ENCODE measurements at places on chromosomes 3 and 15.

GRCh38 chr3:87621667-87622066 is 345.3 kb upstream of the POU1F1 start:
- no peak for DNase-seq

DNA sequence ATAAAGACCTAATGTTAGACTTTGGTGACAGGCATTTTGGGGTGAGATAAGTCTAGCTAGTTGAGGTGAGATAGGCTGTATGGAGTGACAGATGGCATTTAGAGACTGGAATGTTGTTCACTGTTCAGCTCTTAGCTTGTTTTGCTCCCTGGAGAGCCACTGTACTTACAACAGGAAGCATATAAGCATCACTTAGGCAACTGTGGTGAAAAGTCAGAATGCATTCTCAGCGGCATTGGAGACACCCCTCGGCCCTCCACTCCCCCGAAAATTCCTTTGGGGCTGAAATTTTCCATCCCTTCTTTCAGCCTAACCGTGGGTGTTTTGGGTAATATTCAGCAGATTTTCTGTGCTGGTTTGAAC is 73.4 kb downstream of the SLCO3A1 start:
- no peak for DNase-seq

- no peak for DNase-seq
Observed at GRCh38 chr3:58973796-58974195, 76.0 kb downstream of the CFAP20DC start.

- no peak for DNase-seq
Observed at GRCh38 chr3:82085356-82085755, 323.9 kb upstream of the GBE1 start.

DNA sequence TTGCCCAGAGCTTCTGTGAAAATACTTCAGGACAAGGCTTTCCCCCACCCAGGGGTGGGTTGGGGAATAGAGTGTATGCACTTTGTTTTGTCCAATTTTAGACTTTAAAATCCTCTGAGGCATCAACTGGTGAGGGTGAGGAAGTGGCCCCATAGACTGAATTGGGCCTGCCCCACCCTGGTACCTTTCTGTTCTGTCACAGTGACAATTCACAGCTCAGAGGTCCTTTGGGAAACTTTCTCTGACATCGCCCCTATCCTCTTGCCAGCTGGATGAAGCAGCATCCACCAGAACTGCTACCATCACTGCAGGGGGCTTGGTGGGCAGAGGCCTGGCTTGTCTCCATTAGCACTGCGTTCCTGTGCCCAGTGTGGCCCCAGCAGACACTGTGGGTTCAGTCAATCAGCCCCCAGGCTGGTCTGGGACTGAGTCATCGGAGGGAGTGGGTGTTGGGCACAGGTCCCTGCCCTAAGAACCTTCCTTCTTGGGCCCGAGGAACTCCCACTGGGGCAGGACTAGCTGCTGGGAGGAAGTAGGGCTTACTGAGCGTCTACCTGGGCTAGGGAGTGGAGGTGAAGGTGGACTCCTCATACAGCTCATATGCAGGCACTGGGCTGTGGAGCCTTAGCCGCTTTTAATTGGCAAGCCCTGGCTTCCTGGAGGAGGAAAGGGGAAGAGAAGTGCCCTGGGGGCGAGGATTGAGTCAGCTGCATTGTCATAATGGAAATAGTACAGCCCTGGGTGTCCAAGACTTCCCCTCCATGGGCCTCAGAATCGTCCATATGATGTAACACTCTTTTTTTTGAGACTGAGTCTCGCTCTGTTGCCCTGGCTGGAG is 1.5 kb upstream of the PPM1M start:
- no peak for DNase-seq

GRCh38 chr3:50322386-50323091 is at the start of gene HYAL2:
Gene HYAL2 (minus strand): TSS chr3:50322745. CDS start chr3:50320489, 2,256 bp downstream.
- peak; percentile 65 for DNase-seq

- DNase-seq = no peak
Observed at GRCh38 chr15:86155551-86155950, 75.9 kb downstream of the AGBL1 start.

GRCh38 chr15:42359249-42359648 is at the start of gene CAPN3:
Gene CAPN3 (plus strand): TSS chr15:42359501. CDS start chr15:42359806, 305 bp downstream.
- no peak for DNase-seq

- no peak for DNase-seq
Observed at GRCh38 chr3:196932600-196932999, 9.7 kb downstream of the NCBP2 start.

DNA sequence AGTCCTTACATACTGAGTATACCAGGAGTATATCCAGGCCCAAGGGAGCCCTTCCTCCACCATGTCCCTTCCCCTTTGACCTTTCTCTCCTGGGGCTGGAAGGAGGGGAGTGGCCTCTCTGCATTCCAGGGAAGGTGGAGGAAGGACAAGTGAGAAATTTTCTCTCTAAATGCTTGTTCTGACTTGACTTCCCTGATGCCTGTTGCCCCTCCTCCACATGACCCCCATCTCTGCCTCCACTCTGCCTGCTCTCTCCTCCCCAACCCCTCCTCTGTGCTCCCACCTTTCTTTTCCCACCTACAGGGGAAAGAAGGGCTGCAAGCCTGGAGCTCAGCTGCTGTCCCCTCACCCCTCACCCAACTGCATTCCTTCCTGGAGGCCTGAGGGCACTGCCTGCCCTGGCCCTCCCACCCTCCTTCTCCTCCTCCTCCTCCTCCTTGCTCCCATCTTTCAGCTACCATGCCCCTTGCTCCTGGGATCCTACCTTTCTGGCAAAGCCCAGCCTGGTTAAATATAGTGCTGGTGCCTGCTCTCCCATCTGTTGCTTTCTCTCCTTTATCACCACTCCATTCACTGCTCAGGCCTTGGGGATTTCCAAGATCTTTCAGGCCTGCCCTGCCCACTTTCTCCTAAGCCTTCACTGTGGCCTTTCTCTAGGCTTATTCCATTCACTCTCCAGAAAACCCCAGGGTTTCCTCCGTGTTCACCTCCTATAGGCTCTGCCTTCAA is 8.5 kb upstream of the DAG1 start:
- peak; percentile 67 for DNase-seq

GRCh38 chr3:57556459-57557084 is 498 bp downstream of the PDE12 start:
- DNase-seq = no peak

DNA sequence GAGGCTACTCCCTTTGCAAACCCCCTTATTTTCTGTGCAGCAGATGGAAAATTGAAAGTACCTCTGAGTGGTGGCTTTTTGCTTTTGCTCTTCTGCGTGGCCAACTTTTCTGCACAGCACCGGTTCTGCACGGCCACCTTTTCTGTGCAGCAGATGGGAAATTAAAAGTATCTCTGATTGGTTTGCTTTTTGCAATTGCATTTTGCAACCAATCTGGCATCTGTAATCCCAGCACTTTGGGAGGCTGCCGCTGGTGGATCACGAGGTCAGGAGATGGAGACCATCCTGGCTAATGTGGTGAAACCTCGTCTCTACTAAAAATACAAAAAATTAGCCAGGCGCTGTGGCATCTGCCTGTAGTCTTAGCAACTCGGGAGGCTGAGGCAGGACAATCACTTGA is 79.5 kb upstream of the CHMP2B start:
- no peak for DNase-seq

DNA sequence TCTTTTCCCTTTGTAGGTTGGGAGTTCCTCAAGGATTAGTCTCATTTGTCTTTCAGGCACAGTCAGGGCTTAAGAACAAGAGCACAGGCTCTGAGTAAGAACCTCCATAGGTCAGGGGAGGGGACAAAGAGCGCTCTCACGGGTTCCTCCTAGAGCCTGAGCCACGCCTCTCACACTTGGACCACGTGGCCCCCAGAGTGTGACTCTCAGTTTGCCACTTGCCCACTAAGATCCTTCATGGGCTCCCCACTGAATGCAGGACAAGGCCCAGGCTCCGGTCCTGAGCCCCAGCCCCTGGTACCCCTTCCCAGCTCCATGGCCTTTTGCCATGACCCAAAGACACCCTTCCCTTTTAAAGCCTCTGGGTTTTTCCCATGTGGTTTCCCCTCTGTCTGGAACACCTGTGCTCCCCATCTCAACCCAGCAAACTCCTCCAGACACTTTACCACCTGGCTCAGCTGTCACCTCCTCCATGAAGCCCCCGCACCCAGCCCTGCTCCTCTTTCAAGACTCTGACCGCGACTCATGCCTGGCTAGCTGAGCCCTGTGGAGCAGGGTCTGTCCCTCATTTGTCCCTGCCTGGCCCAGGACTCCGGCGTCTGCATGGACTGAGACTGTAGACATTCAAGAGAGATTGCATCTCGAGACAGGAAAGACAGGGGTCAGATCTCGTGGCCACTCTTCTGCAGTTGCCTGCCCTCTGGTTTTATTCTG is 32.7 kb downstream of the IQSEC1 start:
- no peak for DNase-seq

GRCh38 chr3:45426161-45426560 is 37.8 kb downstream of the LARS2 start:
- peak; percentile 45 for DNase-seq

DNA sequence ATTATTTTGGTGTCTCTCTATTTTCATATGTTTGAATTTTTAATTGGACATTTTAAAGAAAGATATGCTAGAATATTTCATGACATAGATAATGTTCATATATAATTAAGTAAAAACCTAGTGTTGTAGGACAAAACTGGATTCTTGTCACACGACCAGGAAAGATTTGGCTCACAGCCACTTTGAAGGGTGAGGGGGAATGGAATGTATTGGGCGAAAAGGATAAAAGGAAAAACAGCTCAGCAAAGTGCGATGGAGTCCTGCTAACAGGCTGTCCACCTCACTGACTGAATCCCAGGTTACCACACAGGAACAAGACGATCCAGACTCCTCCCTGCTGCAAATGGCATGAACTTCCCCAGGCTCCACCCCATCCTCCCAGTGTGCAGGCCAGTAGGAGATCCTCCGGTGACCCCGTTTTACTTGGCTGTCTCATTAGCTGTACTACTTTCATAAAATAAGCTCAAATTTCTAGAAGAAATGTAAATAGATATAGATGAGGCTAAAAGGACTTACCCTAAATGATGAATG is 186.2 kb downstream of the CD47 start:
- DNase-seq = no peak

GRCh38 chr3:194871864-194872668 is 186.4 kb downstream of the FAM43A start:
- no peak for DNase-seq

GRCh38 chr15:58331913-58332675 is 99.7 kb upstream of the LIPC start:
- peak; percentile 38 for DNase-seq

- no peak for DNase-seq
Observed at GRCh38 chr3:98534734-98535133, 3.0 kb downstream of the GPR15 start.

Measured in WTC11 (cell line).